Activated T-helper 9 cell treated with anti-CD3 and anti-CD28 coated beads, Interleukin-2, amount 50 U/mL, for 16 hours (primary cell): ENCODE measurements at places on chromosomes 11 and 22.
A peak's percentile ranks its signal among the peaks of the same experiment; 100 is the strongest.

DNA sequence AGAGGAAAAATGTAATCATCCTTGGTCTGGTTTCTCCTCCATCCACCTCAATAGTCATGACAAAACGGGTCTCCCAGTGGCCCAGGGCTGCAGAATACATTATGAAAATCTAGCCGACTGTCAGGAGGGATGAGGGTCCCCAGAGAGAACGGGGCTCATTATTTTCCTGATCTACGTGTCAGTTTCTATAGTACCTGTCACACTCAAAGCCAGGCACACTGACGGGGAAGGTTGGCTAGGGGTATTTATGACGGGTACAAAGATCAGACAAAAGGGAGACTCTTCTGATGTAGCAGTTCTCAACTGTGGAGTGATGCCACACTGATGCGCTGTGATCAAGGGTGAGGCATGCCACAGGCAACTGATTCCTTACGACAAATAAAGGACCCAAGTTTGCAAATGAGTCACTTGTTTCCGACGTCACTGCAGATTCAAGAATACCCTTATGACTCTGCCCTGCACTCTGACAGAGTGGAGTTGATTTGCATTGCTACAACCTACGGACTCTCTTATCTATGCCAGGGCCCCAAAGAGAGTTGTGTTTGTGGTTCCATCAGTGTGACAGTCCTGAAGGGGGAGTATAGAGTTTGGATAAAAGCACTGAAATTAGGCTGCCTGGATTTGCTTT lies 188.2 kb upstream of the TBCEL start:
- DNase-seq, result no peak

GRCh38 chr22:19880786-19881569 lies 26.3 kb upstream of the GNB1L start:
- no peak for DNase-seq

- no peak for DNase-seq
Observed at GRCh38 chr11:35968386-35969088, 24.7 kb downstream of the LDLRAD3 start.

- DNase-seq, result peak; percentile 12
Observed at GRCh38 chr11:63613517-63614135, 607 bp downstream of the PLAAT3 start.

DNA sequence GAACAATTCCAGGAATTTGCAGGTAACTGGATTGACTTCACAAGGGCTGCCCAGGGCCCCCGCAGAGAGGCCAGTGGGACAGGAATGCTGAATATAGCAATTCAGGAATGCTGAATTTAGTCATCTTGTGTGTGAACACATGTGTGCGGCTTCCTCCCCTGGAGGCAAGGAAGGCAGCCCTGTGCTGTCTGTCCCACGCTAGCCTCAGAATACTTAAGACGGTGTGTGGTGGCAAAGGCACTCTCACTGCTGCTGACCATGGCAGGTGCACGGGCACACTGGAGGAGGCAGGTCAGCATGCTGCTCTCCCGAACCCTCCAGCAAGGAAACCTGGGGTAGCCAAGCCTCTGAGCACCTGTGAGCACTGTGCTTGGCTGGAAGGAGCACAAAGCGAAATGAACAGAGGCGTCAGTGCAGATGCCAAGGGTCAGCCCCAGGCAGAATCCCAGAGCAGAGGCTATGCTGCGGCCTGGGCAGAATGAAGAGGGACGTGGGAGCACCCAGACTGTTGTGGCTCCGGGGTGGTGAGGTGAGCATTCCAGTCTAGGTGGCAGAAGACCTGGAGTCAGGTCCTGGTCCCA lies 2.7 kb downstream of the GNAZ start:
- DNase-seq, result no peak
